NCI-H524 (cell line): ENCODE measurements at places on chromosomes 2 and 18.

DNA sequence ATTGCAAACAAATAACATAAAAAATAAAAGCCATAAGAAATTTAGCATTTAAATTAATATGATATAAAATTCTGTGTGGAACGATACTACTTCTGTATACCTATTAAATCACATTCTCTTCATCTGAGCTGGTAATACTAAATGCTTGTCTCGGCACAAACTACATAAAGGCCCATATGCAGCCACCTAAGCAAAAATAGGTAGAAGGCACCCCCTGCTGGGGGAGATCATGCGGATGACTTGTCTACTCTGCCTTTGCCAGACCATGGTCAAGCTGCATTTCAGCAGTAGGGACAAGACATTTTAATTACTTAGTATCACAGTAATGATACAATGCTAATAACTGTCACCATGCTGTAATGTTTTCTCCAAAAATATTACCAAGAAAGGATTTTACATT is 108.0 kb downstream of the CDH19 start:
- DNase-seq = peak; percentile 82

- DNase-seq = no peak
Measured at GRCh38 chr2:129737660-129738527, 241.6 kb upstream of the RAB6C start.

- peak; percentile 11 for DNase-seq
Measured at GRCh38 chr18:75314117-75314516, 103.5 kb downstream of the TSHZ1 start.

GRCh38 chr18:24055878-24056277 is 41.3 kb downstream of the TTC39C start:
- DNase-seq = peak; percentile 77

GRCh38 chr2:68316111-68316510 is 3.6 kb downstream of the CNRIP1 start:
- no peak for DNase-seq

DNA sequence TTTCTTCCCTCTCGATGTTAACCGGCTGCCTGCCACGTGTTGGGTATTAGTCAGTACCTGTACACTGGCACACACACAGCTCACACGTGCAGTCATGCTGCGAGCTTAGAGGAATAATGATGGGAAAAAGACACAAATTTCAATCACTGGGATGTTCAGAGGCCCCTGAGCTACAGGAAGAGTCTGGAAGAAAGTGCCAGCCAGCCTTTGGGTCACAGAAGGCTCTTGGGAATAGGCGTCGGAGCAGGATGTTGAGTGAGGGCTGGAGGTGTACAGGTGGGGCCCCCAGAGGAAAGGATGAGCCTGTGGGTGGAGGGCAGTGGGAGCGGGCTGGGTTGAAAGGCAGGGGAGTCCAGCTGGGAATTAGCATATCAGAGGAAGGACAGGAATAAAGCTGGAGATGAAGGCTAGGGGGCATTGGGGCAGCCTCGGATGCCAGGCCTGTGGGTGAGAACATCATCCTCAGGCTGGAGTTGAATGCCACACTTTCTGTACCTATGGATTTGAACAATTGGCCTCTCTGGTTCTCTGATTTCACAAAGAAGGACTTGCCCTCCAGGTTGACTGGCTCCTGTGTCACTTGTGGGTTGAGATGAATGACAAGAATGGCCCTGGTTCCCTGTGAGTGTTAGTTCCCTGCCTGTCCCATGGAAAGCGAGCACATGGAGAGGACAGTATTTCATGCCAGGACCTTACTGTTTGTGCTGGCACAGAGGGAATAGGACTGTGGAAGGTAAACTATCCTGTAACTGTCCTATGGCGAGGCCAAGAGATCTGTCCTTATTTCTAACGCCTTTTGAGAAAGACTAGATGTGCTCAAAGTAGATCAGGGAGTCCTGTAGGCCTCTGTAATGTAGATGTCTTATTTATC is 40.6 kb downstream of the GREB1 start:
- DNase-seq = no peak

- no peak for DNase-seq
Measured at GRCh38 chr18:41955688-41956087, 654 bp downstream of the PIK3C3 start.

DNA sequence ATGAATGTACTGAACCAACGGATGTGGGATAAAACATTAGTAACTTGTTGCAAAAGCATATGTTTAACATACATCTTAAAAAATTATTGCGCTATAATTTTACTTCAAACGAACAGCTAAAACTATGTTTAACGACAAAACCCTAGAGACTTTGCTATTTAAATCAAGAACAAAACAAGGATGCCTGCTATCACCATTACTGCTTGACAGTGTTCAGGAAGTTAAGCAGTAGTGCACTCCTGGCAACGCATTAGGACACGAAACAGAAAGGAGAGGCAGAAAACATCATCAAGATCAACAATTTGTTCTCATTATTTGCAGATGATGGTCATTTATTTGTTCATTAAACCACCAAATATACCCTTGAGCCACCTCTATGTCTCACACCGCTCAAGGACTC is 151.9 kb downstream of the GALNT1 start:
- no peak for DNase-seq

DNA sequence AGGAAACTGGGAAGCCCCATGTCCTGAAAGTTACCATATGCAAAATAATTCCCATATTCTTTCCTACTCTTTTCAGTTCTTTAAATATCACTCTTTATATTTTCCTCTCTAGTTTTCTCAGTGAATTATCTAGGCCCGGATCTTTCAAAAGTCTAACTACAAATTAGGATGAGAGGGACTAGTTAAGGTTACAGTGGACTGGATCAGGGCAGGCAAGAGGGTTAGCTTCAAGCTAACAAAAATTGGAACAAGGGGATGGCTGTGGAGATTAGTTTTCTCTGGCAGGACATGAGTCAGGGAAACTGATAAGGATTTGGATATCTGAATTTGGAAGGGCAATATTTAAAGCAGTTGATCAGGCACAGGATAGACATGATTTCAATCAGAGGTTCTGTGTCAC is 30.4 kb upstream of the BBS5 start:
- DNase-seq = no peak

- DNase-seq = peak; percentile 19
Measured at GRCh38 chr2:210049831-210050230, 47.4 kb downstream of the RPE start.

GRCh38 chr2:147198651-147199171 is 646.1 kb upstream of the ACVR2A start:
- DNase-seq = peak; percentile 41
